Left colon (tissue), 2 donors: ENCODE measurements at places on chromosomes 16 and 17. TPM values are rescaled to one million over a fixed set of nuclear protein-coding genes. Genes with fewer than 3 reads are reported as not detected.

DNA sequence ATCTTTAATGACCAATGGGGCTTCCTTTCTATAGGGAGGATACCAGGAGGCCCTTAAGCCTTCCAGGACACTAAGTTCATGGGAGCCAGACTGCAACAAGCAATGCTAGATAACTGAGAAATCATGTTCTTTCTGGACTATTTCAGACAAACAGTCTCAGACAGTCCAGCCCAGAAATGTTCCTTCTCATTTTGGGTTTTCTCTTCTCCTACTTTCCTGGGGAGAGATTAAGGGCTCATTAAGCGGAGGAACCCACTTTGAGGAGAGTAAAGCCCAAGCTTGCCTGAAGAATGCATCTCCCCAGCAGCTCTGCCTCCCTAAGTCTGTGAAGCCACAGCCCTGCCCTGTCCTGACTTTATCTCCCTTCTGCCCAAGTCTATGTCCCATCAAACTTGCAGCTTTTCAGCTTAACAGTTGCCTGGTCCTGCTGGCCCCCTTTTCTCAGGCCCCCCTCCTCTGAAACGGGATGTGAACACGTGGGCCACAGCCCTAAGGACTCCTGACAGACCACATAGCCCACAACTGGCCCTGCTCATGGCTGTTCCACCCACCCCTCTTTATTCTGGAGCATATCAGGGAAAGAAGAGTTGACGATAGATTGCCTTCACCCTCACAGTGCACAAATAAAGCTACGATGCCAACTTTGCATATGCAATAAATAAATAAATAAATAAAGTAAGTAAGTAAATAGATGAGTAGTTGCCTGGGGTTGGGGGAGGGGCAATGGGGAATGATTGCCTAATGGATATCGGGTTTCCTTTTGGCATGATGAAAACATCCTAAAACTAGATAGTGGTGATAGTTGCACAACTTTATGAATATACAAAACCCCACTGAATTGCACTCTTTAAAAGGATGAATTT, 111.0 kb downstream of the N4BP1 start:
- DNase-seq = no peak

DNA sequence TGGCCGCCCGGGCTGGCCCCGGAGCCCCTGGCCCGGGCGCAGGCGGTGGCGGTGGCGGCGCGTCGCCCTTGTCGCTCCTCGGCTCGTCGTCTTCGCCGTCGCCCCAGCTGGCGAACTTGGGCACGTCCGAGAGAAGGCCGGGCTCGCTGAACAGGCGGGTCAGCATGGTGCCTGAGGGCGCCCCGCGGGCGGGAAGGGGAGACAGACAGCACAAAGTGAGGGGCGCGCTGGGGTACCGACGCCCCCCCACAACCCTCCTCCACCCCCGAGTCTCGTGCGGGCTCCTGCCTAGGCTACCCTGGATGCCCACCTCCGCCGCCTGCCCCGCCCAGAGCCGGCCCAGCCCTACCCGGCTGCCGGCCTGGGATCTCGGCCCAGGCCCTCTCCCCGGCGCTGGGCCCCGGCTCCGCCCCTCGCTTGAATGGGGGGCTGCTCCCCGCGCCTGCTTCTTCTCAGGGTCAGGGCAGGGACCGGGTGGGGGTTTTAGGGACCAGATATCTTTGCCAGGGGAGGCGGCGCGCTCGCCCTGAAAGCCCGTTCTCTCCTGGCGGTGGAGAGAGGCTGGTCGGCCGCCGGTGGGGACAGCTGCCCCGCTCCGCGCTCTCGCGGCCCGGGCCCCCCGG, 1.2 kb downstream of the NEUROD2 start:
- DNase-seq = no peak

C17orf113 gene
- 2.5 TPM for total RNA-seq

GRCh38 chr17:61464843-61465180, 12.6 kb downstream of the TBX4 start:
- DNase-seq = no peak

DNA sequence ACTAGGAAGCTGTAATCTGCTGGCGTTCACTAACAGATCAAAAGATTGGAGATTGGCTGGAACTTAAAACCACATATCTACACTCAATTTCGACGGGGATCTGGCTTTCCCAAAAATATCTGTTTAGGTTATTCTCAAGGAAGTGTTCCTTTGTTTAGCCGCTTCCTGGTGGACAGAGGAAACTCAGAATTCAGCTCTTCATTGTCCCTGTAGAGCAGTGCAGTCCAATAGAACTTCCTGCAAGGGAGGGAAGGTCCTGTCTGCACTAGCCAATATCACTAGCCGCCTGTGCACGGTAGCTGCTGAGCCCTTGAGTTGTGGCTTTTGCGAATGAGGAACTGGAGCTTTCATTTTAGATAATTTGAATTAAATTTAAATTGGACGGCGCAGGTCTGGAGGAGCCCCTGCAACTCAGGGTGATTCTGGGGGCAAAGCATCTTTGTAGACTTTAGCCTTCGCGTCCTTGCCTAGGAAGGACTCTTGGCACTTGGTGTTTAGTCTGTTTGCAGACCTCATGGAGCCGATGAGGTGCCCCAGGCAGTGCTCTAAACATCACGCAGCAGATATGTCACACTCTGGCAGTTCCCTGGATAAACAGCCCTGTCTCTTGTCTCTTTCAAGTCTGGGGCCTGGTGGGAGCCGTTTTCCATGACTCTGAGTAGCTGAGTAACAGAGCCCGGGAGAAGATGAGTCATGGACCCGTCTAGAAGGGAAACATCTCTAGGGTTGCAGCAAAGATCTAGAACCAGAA, 122.2 kb downstream of the CCDC182 start:
- no peak for DNase-seq
